Right ventricle myocardium superior (tissue), 1 donor: ENCODE measurements at places on chromosomes 2 and 18.

DNA sequence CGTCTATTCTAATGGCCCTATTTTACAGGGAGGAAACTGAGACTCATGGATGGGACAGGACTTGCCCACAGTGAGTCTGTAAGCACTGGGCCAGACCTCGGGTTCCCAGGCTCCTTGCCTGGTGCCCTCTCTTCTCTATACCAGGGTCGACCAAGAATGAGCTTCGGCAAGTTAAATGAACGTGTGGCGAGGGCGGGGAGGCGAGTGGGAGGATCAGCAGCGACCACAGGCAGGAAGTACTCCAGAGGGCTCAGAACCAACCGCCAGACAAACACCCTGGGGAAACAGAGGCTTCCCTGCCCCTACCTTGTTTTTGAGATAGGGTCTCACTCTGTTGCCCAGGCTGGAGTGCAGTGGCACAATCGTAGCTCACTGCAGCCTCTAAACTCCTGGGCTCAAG is 177.7 kb upstream of the SMAD2 start:
- DNase-seq = no peak

DNA sequence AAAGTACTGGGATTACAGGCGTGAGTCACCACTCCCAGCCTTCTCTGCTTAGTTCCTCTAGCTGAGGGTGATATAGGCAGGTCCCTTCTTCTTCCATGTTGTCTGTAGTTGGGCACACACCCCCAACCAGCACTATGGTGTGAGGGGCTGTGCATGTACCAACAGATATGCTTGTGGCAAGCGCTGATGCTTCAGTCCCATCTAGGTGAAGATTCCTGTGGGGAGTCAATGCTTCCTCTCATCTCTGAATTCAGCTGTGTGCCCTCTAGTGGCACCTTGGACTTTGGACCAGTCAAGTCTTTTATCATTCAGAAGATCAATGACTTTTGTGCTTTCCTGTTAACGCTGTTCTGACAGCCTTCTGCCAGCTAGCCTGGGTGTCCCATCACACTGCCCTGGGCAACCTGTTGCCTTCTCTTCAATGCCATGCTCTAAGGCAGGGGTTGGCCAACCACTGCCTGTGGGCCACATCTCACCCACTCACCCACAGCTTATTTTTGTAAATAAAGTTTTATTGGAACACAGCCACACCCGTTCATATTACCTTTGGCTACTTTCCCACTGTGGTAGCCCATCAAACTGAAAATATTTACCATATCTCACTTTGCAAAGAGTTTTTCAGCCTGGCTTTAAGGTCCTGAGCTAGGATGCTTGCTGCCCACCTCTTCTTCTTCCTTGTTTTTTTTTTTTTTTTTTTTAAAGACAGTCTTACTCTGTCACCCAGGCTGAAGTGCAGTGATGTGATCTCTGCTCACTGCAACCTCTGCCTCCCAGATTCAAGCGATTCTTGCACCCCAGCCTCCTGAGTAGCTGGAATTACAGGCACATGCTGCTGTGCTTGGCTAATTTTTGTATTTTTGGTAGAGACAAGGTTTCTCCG is 51.0 kb downstream of the NPAS2 start:
- DNase-seq = no peak

- no peak for DNase-seq
These were observed 12.8 kb downstream of the TMEM163 start for GRCh38 chr2:134705861-134706586.

GRCh38 chr2:105379741-105380186 is 19.1 kb downstream of the FHL2 start:
- no peak for DNase-seq

- DNase-seq = no peak
These were observed 6.9 kb downstream of the OSR1 start for GRCh38 chr2:19351499-19351898.

- DNase-seq = no peak
These were observed 97.7 kb upstream of the CAB39 start for GRCh38 chr2:230614913-230615332.

DNA sequence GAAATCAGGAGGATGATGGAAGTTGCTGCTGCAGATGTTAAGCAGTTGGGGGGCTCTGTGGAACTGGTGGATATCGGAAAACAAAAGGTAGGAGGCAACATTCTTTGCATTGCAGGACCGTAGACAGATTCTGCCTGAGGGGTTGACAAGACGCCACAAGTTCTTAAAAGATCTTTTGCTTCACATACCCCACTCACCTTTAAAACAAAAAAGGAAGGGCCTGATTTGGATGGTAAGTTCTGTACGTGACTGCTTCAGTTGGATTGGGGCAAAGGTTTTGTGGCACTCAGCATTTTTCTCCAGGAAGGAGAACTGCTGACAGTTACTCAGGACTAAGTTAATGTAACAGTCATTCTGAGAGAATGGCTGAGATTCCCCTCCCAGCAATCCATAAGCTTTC is 5.2 kb downstream of the CNDP2 start:
- DNase-seq = no peak

DNA sequence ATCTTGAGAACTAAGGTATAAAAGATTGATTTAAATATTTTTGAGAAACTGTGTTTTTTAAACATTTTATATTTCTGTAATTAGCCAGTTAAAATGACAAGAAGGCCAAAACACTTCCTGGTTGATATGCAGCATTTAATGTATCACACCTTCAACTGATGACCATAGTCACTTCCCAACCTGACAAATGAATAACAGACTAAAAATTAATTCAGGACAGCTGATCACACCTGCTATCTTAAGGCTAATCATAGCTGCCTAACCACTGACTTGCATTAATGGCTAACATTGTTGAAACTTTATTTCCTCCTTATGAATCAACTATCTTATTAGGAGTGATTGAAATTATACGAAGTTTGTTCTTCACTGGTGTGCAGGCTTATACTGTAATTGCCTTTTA is 125.8 kb upstream of the MSTN start:
- no peak for DNase-seq

- no peak for DNase-seq
These were observed 578 bp downstream of the IWS1 start for GRCh38 chr2:127525691-127526131.

DNA sequence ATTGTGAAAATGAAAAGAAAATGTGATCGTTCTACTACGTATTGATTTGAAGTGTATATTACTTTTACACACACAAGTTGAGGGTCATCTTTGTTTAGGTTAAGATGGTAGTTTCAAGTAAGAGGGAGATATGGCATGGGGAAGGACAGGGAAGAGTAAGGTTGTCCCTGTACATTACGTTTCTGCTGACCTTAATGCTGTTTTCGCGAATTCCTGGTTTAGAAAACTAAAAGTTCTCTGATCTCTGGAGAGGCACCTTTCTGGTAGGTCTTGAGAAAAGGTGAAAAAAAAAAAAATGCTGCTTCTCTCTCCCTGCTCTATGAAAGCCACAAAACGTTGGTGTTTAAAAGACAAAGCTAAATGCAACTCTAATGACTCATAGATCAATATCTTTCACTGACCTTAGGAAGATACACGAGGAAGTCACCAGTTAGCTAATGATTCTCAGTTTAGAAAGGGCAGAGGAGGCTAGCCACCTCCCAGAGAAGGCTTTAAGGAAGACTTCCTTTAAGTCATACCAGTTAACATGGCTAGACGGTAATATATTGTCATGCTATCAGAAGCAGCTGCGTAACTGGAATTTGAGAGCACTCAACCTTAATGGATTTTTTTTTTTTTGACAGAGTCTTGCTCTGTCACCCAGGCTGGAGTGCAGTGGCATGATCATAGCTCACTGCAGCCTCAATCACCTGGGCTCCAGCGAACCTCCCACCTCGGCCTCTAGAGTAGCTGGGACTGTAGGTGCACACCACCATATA is 13.2 kb downstream of the TXNDC2 start:
- no peak for DNase-seq
